Gastroesophageal sphincter (tissue), 4 donors: ENCODE measurements at places on chromosomes 7 and 10.

GRCh38 chr7:105014693-105015389 lies 836 bp downstream of the KMT2E start:
- no peak for ATAC-seq

DNA sequence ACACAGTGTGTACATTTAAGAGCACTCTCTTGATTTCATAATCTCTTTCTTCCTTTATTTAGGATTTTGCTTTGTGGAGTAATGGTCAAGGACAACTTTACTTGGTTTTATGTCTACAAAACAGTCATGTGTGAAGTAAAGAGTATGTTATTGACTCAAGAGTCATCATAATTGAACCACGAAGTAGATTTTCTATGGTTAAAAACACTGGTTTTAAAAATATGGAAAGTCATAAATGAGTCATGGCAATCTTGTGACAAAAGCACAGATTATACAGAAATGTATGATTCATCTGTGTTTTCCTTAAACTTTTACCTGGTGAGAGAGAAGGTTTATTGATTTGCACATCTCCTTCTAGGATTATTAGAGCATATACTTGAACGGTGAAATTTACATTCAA lies 969.7 kb downstream of the GATA3 start:
- ATAC-seq: no peak

GRCh38 chr10:53153831-53154230 lies 381.2 kb upstream of the MBL2 start:
- no peak for ATAC-seq

- ATAC-seq: no peak
These were observed 45.6 kb upstream of the ENO4 start for GRCh38 chr10:116803451-116804249.

DNA sequence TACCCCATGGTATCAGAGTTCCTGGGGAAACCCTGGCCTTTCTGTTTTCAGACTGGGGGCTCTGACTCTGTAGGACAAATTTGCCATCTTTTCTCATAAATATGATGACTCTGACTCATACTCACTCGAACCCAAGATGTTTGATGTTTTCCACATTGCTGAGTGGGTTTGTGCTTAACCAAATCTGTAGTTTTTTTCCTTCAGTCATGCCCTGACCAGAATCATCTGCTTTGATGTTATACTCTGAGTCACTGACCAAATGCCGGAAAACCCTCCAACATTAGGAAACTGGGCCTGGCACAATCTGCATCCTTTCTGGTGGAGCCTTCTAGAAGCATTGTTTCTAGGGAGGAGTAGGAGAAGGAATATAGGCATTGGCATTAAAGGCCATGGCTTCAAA lies 118.7 kb downstream of the C10orf105 start:
- no peak for ATAC-seq

- no peak for ATAC-seq
These were observed 44.5 kb upstream of the AGR3 start for GRCh38 chr7:16926283-16926682.

DNA sequence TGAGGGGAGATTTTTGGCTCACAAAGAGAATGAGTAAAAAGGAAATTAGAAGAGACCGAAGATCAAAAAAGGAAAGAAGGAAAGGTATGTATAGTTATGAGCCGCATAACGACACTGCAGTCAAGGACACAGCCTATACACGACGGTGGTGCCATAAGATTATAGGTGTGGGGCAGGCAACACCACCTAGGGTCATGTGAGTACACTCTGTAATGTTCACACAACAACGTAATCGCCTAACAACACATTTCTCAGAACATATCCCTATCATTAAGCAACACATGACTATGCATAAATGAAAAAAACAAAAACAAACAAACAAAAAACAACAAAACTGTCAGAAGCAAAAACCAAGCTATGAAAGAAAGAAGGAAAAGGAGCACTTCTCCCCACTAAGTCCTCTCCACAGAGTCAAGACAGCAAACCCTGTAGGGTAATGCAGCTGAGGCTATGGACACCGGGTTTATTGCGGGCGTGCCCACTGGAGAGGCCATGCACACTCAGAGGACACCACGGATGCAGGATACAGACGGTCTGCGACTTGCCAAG lies 45.1 kb downstream of the PIP4K2A start:
- ATAC-seq: no peak
